Stimulated activated CD4-positive, alpha-beta T cell treated with anti-CD3 and anti-CD28 coated beads, Interleukin-1b, Interleukin-23, amount 100 ng/mL, for 24 hours (primary cell): ENCODE measurements at places on chromosomes 2 and 18.

DNA sequence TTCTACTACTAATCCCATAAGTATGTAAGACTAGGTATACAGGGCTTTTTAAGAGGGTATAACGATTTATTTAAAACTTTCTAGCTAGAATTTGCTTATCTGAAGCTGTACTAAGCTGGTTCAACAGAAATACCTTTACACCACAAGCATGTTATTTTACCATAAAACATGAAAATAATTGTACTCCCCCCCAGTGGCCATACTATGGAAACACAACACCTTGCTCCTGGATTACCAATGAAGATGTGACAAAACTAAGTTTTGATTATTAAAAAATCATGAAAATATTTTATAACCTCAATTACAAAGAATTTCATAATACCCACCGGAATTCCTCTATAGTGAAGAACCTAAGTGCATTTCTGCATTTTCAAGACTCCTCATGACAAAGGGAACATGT, 27.3 kb downstream of the LPIN2 start:
- no peak for DNase-seq

GRCh38 chr2:72914206-72914559, 3.1 kb upstream of the EMX1 start:
- no peak for DNase-seq

DNA sequence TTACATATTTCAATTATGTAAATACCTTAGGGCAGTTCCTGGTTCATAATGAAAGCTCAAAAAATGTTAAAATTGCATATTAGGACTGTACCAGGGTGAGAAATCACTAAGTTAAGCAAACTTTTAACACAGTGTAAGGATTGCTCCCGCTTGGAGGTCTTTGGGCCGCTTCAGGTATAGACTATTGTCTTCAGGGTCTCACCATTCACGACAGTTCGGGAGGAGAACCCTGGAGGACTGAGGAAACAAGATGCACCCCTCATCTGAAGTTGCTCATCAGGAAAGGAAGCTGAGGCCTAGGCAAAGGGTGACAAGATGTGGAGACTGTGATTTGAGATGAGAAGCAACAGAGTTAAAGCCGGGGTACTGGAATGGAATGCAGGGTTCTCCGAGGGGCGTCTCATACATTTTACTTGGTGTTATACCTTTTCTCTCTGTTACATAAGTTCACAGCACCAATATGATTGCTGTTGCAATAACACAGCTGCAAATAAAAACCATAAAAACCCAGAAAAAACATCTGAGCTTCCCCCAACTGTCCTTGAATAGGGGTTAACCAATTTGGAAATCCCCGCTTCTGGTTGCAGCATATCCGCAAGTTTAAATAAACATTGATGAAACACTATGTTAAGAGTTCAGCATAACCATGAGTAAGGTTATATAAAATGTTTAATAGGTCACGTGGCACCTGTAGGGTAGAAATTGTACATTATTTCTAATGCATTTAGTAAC, 40.1 kb downstream of the FBXO48 start:
- DNase-seq = no peak

DNA sequence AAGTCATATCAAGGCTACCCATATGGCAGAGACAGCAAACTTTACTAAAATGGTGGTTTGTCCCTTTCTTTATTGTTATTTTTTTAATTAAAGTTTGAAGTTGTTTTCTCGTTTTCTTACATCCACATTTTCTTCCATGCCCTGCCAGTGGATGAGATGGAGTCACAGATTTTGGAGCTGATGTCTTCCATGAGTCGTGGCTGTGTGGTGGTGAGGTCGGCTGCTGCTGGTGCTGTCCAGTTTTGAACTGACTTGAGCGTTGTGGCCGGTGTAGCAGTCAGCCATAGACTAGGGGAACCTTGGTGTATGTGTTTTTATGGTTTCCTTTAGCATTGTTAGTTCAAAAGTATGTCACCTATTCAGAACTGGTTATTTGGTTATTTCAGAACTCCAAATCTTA, 182.8 kb downstream of the SH3RF3 start:
- DNase-seq = no peak

GRCh38 chr2:61536180-61536571, 2.0 kb downstream of the XPO1 start:
- DNase-seq = no peak

GRCh38 chr2:121731366-121731765, 5.3 kb downstream of the NIFK start:
- DNase-seq = no peak

DNA sequence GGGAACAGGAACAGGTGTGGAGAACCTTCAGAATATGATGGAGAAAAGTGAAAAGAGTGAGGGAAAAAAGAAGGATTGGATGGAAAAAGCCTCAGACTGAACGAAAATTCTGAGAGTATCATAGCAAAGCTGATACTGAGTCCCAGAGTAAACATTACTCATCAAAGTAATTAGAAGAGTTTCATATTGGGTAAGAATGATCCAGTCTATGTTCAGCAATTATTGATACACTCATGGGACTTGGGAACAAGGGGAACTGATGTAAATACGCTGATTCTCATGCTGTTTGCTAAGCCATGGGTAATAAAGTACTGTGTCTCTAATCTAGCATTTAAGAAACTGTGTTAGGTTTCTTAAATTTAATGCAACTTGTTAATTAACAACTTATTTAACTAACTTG, 219.9 kb upstream of the NOL4 start:
- no peak for DNase-seq

DNA sequence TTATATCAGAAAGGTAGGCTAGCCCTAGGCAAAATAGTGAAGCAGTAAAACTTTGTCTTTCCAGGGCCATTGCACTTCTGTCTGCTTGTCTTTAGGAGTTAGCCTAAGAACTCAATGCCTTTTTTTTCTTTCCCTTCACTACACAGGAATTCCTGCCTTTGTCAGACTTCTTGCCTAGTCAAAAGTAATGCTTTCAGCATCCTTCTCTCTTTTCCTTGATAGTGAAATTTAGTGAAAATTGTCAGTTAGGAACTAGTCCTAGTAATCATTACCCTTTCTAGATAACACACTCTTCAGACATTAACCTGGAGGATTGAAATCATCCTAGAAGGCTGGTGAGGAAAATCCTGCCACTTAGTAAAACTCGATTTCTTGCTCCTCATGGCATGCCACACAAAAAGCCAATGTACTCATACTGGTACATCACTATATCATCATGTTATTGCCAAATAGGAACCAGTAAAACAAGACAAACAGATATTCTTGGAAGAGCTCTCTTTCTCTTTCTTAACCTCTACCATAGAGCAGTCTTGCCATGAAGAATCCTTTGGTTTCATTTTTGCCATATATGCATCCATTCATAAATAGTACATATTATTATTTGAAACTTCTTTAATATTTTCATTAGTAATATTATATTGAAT, 320.5 kb downstream of the CTNNA2 start:
- DNase-seq = no peak

DNA sequence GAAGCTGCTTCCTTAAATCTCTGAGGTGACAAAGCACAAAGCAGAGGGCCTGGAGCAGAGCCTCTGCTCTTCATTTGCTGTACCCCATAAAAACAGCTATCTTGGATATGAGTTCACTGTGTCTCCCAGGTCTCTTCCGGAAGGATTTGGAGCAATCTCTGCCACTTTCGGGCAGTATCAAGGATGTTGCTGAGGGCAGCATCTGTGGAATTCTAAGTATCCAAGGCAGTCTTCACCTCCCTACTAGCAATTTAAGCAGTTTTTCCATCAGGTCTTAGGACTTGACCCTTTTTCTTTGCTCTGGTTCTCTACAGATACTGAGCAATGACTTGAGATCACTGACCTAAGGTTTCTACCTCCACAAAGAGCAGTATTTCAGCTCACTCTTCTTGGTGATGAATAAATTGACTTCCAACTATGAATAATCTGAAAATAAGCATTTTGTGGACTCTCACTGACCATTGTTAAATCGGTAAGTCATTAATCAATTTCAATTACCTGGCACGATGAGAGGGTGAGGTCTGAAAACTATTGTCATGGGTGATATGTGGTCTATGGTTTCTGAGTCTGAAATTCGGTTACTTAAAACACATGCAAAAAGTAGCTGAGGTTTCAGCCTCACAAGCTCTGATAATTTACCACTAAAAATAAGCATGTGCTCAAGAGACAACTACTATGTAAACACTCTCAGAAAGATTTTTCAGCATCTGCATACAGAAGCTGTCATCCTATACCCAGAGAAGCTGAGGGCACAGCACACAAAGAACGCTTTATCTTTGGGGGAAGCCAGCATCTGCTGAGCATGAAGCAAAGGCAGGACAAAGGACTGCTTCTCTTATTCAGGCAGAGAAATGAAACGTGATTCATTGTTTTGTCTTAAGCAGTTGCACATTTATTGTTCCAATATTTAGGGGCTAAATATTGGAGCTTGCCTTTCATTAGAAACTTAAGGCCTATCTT, 32.1 kb upstream of the SPATS2L start:
- DNase-seq = no peak

DNA sequence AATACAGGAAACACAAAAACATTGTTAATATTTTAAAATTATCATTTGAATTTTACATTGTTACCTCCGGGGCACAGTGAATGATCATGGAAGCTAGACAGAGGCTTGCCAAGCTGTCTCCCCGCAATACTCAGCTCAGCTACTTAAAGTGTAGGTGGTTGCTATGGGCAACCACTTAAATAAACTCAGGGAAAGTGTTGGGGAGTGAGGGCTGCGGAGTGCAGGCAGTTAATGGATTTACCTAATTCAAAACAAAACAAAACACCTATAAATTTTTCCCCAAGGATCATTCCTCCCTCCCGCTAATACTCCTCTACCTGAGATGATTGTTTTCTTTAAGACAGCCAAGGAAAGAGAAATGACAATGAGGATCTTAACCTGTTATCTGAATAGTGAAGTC, 349.5 kb downstream of the TGIF1 start:
- no peak for DNase-seq

- DNase-seq = no peak
Observed at GRCh38 chr2:8679827-8680731, 1.8 kb upstream of the ID2 start.

DNA sequence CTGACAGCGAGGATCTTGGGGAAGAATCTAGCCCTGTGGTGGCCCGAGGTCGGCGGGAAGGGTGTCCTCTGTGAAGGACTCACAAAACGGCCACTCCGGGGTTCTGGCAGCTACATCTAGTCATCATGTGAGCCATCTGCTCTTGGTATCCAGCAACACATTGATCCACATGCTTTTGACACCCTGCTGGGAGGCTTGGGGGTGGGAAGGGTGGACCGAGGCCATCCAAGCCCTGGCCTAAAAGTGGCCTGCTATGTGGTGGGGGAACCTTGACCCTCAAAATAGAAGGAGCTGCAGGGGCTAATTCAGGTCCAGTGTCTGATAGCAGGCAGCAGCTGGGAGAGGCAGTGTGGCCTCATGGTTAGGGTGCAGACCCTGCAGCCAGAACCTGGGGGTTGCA, 145.7 kb downstream of the CELF4 start:
- no peak for DNase-seq

GRCh38 chr2:189407281-189408209, 33.7 kb upstream of the WDR75 start:
- DNase-seq = no peak

DNA sequence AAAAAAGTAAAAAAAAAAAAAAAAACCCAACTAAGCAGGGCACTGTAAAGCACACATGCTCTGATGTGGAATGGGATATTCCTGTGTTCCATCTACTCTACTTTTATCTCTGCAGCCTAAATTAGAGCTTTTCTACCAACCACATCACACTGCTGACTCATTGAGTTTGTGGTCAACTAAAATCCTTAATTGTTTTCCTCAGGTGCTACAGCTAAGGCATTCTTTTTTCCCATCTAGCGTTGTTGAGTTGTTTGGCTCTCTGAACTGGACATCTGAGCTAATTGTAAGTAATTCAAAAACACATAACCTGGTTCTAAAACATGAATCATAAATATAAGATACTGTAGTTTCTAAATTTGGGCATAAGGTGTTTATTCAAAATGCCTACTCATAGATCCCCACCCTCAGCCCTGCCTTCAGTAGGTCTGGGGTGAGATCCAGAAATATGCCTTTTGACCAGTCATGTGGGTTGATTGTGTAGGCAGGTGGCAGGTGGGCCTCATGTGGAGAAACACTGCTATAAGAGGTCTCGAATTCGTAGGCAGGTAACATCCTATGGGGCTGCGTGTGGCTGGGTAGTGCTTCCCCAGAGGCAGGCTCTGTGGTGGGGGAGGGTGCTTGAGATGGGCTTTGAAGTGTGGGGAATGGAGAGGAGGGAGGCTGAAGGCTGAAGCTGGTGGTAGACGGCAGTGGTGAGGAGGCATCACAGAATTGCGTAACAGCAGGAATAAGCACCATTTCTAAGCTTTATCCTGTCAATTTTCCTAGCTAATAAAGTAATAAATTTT, 27.2 kb downstream of the ANKRD29 start:
- no peak for DNase-seq

- DNase-seq = no peak
Observed at GRCh38 chr2:37718515-37719161, 47.2 kb upstream of the CDC42EP3 start.

GRCh38 chr2:8219631-8220355, 462.1 kb upstream of the ID2 start:
- no peak for DNase-seq

DNA sequence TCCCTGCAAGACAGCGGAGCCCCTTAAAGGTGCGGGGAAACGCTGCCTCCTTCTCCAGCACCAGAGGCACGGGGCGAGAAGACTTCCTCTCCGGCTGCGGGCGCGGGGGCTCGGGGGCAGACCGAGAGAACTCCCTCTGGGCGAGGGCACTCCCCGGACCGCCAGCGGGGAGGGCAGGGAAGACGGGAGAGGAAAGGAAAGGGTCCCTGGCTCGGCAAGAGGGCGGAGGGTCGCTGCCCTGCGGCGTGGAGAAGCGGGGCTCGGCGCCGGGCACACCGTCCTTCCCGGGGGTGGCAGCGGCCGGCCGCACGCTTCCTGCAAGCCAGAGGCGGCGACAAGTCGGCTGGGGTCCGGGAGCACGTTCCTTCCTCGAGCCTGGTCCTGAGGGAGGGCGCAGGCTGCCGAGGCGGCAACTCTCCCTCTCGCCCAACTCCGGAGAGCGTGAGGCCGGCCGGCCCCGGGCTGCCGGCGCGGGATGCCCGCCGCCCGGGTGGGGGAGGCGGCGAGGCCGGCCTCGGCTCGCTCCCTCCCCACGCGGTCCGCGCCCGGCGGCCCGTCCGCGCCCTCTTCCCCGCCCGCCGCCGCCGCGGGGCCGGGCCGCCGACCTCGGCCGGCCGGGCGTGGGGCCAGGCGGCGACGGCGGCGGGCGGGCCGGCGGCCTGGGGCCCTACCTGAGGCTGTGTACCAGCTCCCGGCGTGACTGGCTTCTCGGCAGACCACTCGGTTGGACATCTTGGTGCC, 1.1 kb downstream of the MEMO1 start:
- DNase-seq = peak; percentile 32

DNA sequence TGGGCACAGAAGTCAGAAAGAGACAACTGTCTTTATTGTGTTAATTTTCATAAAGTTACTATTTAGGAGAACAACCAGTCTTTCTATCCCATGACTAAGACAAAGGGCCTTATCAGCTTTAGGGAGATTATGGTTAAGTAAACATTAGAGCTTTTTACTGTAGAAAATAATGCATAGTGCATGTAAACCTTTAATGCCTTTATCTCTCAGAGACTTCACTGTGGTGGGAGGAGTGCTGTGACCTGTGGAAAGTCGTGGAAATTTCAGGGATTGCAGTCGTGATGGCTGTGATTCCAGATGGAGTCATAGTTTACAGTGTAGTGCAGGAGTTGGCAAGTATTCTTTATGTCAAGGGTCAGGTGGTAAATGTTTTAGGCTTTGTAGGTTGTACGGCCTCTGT, 15.8 kb downstream of the ZNF236 start:
- DNase-seq = no peak

- DNase-seq = no peak
Observed at GRCh38 chr2:14642499-14642898, 10.0 kb downstream of the LRATD1 start.

GRCh38 chr2:213057977-213058376, 93.4 kb downstream of the IKZF2 start:
- no peak for DNase-seq

- DNase-seq = no peak
Observed at GRCh38 chr18:3692691-3693090, 242.7 kb downstream of the TGIF1 start.
